ENCODE measurements at places on chromosomes 12 and 14. TPM values are rescaled to one million over a fixed set of nuclear protein-coding genes. Genes with fewer than 3 reads are reported as not detected.

GRCh38 chr12:130818272-130818634 lies 20.8 kb downstream of the STX2 start:
- peaks cover 37% of the 10 kb centered on the region for H3K4me1 ChIP-seq
- no peak overlapping the region for H3K27ac ChIP-seq

- H3K27me3 ChIP-seq, result no peaks in the 10 kb centered on the region
- no peak overlapping the region for H3K4me3 ChIP-seq
- H3K36me3 ChIP-seq, result peaks cover 18% of the 10 kb centered on the region
- H3K4me1 ChIP-seq, result peaks cover 7% of the 10 kb centered on the region
- no peak overlapping the region for H3K27ac ChIP-seq
Observed at GRCh38 chr12:112023759-112024396, 10.7 kb downstream of the ERP29 start.

DNA sequence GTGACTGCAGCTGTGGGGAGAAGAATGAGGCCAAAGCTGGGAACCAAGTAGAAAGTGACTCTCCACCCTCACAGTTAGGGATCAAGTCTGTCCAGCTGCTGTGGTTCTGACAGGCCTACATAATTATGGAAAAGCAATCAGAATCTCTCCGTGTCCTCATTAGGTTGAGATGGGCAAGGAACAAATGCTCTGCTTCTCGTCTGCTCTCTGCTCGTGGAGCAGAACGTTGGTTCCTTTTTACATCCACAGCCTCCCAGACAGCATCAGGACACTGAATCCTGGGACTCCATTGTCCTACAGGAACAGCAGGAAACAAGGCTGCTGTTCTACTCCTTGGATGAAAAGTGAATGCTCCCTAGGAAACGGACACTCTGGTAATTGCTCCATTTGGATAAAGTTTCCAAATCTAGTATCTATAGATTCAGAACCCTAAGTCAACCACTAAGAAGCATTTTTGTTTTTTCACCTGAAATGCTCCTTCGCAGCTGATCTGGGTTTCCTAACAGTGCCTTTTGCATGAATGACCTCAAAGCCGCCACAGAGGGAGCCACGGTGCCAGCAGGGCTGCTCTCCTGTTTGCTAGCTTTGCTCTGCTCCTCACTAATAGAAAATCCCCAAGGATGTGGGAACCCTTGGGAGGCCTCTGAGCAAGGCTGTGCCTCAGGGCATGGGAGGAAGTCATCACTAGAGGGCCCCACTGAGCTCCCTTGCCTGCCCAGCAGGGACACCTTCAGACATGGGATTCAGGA lies 102.0 kb downstream of the EGLN3 start:
- no peaks in the 10 kb centered on the region for H3K36me3 ChIP-seq
- no peak overlapping the region for H3K27ac ChIP-seq
- DNase-seq, result peak; percentile 76

DNA sequence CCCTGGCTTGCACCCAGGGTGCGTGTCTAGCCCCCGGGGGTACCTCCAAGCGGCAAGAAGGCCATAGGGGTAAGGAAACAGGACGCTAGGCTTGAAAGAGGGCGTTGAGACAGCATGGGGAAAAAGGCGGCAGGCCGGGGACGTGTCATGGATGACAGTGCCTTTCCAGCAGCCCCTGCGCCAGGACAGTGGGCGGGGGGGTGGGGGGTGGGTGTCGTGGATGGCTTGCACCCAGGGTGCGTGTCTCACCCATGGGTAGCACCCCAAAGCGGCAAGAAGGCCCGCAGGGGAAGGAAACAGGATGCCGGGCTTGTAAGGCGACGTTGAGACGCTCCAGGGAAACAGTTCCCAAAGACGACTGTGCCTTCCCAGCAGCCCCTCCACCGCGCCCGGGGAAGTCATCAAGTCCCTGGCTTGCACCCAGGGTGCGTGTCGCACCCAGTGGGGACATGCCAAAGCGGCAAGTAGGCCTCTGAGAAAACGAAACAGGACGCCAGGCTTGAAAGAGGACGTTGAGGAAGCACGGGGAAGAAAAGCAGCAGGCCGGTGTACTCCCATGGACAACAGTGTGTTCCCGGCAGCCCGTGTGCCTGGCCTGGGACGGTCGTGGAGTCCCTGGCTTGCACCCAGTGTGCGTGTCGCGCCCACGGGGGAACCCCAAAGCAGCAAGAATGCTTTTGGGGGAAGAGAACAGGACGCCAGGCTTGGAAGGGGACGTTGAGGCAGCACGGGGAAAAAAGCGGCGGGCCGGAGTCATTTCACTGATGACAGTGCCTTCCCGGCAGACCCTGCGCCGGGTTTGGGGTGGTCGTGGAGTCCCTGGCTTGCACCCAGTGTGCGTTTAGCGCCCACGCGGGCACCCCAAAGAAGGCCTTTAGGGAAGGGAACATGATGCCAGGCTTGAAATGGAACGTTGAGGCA lies 163.5 kb upstream of the ALG10B start:
- no peak overlapping the region for H3K4me3 ChIP-seq
- DNase-seq, result no peak
- peaks cover 2% of the 10 kb centered on the region for H3K36me3 ChIP-seq
- no peaks in the 10 kb centered on the region for H3K27me3 ChIP-seq

DNA sequence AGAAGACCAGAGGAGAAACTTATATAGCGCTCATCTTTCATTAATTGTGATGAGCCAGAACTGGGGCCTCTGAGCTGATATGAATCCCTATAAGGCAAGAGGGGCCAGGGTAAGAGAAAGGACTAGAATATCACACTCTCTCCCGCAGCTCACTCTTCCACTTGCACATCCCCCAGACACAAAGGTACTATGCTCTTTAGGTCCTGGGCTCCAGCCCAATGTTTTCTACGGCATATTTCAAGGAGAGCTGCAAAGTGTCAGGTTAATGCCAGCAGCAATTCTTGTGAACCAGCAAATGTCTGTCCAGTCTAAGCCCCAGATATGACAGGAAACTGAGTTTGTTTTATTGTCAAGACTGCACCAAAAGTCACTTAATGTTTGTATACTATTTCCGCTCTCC lies 29.4 kb downstream of the PPP2R5E start:
- H3K27me3 ChIP-seq, result no peaks in the 10 kb centered on the region
- no peak overlapping the region for H3K27ac ChIP-seq
- H3K36me3 ChIP-seq, result peaks cover 7% of the 10 kb centered on the region

DNA sequence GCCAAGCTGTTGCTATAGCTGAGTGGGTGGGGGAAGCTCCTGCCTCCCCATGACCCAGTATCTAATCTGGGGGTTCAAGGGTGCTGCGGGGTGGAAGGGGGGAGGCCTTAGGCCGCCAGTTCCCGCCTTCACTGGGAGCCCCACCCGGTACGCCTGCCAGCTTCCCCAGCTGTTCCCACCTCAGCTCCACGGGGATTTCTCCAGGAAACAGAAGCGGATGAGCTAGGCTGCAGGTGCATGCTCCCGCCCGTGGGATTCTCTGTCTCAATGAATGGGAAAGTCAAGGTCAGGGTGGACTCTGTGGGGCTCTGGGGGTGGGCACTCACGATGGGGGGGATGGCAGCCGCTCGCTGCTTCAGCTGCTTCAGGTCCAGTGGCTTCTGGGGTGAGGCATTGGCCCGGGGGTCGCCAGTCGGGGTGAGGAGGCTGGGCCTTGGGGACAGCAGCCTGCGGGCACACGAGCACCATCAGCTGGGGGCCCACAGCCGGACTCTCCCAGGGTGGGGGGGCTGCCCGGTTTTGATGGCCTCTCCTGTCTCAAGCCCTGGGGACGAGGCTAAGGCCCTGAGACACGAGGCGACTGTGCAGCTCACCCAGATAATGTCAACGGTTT lies 68.6 kb downstream of the RFLNA start:
- H3K27ac ChIP-seq, result no peak overlapping the region
- DNase-seq, result no peak
- H3K27me3 ChIP-seq, result no peaks in the 10 kb centered on the region
- H3K4me1 ChIP-seq, result no peaks in the 10 kb centered on the region
- no peak overlapping the region for H3K4me3 ChIP-seq

DNA sequence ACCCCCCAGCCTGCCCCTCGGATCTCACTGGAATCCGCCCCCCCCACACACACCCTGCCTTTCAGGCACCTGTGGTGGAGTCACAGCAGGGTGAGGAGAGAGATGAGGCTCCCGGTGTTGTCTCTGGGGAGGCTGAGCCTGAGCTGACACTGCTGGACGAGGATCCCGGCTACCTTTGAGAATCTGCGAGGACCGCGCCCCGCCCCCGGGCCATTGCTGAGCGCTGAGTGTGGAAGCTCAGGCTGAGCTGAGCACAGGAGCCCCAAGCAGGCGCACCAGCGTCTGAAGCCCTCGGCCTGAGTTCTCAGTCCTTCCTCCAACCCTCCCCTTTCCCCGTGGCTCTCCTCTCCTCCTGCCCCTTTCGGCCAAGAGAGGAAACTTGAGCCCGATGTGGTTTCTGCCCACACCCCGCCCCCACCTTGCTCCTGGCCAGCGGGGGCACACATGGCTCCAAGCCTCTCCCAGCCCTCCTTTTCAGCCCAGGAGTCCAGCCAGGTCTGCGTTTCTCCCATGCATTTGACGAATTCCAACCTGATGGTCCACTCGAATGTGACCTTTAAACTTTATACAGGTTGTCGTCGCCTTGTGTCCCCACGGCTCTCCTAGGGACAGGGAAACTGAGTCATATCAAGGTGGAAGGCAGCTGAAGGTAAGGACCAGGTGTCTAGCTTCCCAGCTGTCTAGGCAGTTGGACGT lies at the start of gene NFE2:
Gene NFE2, minus strand, starts transcription at position 284 of the 696 bp plus-strand sequence. CDS start 5,767 bp downstream, outside the sequence.
- H3K36me3 ChIP-seq, result no peaks in the 10 kb centered on the region
- peak within 1 kb of the TSS; percentile 67 for H3K4me3 ChIP-seq
- H3K27ac ChIP-seq, result no peak within 1 kb of the TSS
- peak; percentile 53 for DNase-seq
- H3K27me3 ChIP-seq, result peaks cover 53% of the 10 kb centered on the region

DNA sequence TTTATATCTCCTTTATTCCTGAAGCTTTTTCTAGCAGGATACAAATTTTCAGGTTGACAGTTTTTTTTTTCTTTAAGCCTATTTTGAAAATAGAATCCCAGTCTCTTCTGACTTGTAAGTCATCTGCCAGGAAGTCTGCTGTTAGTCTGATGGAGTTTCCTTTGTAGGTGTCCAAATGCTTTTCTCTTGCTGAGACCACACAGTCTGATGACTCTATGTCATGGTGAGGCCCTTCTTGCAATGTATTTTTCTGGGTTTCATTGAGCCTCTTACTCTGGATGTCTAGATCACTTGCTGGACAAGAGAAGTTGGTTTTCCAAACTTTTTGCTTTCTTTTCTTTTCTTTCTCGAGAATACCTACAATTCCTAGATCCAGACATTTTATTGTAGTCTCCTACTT lies 30.6 kb downstream of the USP15 start:
- no peak overlapping the region for H3K4me3 ChIP-seq
- no peaks in the 10 kb centered on the region for H3K4me1 ChIP-seq
- peaks cover 49% of the 10 kb centered on the region for H3K36me3 ChIP-seq
- DNase-seq, result no peak
- no peak overlapping the region for H3K27ac ChIP-seq
- H3K27me3 ChIP-seq, result no peaks in the 10 kb centered on the region

DNA sequence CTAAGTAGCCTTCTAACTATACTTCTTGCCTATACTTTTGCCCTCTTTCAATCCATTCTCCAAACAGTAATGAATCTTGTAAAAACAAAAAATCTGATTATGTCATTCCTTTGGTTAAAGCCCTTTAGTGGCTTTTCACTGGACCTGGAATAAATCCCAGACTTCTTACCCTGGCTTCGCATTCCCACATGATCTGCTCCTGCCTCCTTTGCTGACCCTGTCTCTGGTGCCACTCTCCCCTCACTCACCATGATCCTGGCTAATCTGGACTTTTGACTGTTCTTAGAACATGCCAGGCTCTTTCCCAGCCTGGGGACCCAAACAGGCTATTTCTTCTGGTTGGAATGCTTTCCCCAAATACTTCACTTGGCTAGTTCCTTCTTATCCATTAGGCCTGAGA lies 7.9 kb downstream of the MIA2 start:
- DNase-seq, result no peak
- H3K36me3 ChIP-seq, result no peaks in the 10 kb centered on the region
- no peaks in the 10 kb centered on the region for H3K4me1 ChIP-seq
- H3K4me3 ChIP-seq, result no peak overlapping the region
- no peaks in the 10 kb centered on the region for H3K27me3 ChIP-seq

GRCh38 chr12:47509398-47509851 lies 196.4 kb downstream of the RPAP3 start:
- no peak overlapping the region for H3K27ac ChIP-seq
- peaks cover 4% of the 10 kb centered on the region for H3K36me3 ChIP-seq

The STAC3 gene
- total RNA-seq, result 3.8 TPM

The ATF7 gene
- total RNA-seq, result 32.5 TPM

The RNASE3 gene
- total RNA-seq, result not detected

The GPRC5D gene
- total RNA-seq, result not detected

The SLC5A8 gene
- total RNA-seq, result not detected

The SALL2 gene
- total RNA-seq, result 164 TPM

The TSPAN19 gene
- total RNA-seq, result 0.36 TPM

All from neural crest cell (in vitro differentiated cells).